ENCODE measurements at places on chromosomes 1 and 21. TPM values are rescaled to one million over a fixed set of nuclear protein-coding genes. Genes with fewer than 3 reads are reported as not detected.
A peak's percentile ranks its signal among the peaks of the same experiment; 100 is the strongest.

GRCh38 chr1:245683676-245684075, 528.9 kb downstream of the KIF26B start:
- no peak for DNase-seq

DNA sequence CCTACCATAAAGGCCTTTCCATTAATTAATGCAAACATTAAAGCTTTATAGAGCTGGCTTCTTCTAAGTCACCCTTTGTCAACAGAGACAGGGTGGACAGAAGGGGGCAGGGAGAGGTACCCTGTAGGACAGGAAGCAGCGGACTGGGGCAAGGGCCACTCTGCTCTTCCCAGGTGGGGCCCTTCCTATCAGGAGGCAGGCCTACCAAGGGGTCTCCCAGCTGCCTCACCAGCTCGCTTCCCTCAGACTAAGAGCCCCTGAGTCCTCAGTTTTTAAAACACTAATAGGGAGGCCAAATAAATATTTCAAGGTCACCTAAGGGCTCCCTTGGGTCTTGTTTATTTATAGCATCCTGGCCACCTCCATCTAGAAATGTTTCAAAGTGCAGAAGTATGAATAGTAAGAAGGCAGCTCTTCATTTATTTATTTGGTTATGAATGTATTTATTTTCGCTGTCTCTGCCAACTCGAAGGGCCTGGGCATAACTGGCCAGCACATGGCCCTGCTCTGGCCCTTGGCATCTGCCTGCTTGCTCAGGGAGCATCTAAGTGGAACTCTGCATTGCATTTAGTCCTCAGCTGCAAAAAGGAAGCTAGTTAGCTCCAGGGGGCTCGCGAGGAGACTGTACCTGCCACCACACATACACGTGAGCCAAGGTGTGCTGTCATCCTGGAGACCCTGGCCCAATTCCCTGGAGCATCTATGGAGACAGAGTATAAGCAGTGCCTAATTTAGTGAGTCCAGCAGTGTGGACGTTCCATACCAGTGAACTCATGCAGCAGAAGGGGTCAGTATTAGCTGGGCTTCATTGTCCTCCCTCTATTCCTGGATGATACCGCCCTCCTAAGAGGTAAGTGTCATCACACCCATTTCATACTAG, 395.1 kb upstream of the VAMP3 start:
- DNase-seq: no peak

DNA sequence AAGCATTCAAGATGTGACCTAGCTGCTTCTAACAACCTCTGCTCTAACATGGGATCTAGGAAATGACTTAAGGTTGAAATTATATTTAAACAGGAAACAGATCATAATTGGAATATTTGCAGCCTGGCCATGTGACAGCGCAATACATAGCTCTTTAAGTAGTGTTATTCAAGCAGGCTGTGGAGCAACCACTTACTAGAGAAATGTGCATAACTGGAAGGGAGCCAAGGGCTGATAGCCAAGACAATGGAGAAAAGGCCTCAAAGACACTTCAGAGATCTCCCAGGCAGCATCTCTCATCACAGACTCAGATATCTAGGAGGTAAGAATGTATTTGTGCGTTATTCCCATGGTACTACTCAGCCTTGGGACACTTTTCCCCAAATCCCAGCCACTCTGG, 823.0 kb upstream of the PRMT6 start:
- DNase-seq: no peak

GRCh38 chr1:156212833-156213643, at the start of gene PMF1:
PMF1 (plus strand) TSS chr1:156213007; CDS start chr1:156213016, 9 bp downstream.
- peak; percentile 94 for DNase-seq

DNA sequence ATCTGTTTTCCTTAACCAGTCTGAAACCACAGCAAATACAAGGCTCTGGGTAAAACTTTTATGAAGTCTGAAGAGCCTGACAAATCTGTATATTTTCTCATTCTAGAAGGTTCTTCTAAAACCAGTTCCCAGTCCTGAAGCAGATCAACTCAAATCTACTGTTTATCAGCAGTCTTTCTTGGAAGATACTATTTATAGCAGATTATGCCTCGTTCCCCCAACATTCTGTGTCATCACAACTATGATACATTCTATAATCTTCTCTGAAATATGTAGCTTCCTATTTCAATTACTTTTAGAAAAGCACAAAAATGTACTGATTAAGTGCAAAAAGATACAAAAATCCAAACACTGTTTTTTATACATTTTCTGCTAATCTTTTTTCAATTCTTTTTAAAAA, 67.5 kb downstream of the NIBAN1 start:
- DNase-seq: peak; percentile 51

GRCh38 chr1:214493126-214493796, 58.1 kb downstream of the PTPN14 start:
- peak; percentile 53 for DNase-seq

The CHTOP gene
- 26.8 TPM for total RNA-seq

- peak; percentile 50 for DNase-seq
Observed at GRCh38 chr1:17802164-17802563, 47.0 kb downstream of the ACTL8 start.

DNA sequence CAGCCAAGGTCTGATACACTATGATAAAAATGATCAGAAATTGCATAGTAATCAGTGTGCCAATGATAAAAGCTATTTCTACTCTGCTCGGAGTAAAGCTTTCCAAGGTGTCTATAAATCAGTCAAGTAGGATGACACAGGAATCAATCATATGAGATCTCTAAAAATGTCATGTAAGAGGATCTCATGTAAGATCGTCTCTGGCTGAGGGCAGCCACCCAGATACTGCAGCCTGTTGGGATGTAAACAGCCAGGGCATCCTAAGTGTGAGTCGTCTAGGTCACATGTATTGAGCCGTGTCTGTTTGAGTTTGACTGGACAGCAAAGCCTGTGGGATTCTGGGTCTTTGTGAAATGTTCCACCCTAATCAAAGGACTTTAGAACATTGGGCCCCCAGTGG, 2.8 kb upstream of the TEX35 start:
- DNase-seq: no peak

- peak; percentile 66 for DNase-seq
Observed at GRCh38 chr1:226061841-226062557, 517 bp upstream of the H3-3A start.

- DNase-seq: peak; percentile 39
Observed at GRCh38 chr1:9842073-9842711, 18.4 kb upstream of the CLSTN1 start.

GRCh38 chr1:225847610-225848009, 34.6 kb downstream of the TMEM63A start:
- DNase-seq: no peak

- DNase-seq: no peak
Observed at GRCh38 chr1:211910913-211911485, 80.4 kb upstream of the LPGAT1 start.

The NUP210L gene
- total RNA-seq: 0.09 TPM

GRCh38 chr1:161324020-161324419, 9.8 kb downstream of the SDHC start:
- no peak for DNase-seq

GRCh38 chr1:240619906-240620621, 8.1 kb upstream of the GREM2 start:
- DNase-seq: no peak

DNA sequence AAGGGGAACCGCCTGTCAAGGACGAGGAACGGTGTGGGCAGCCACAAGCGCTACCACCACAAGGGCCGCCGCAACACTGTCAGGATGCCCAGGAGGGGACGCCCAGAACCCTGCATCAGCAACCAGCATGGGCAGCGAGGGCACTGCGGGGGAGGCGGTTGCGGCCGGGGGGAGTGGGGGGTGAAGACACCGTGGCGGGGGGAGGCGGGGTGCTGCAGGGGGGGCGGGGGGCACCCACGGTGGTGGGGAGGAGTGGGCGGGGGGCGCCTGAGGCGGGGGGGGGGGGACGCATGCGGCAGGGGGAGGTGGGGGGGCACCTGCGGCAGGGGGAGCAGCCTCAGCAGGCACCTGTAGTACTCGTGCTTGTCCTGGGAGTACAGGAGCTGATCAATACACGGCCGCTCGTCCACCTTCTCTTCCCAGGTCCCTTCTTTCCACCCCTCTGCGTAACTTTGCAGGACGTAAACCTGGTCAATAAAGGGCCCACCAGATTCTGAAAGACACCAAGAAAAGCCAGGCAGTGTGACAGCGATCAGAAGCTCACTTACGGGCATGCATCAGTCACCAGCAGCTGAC, 4.6 kb downstream of the POFUT2 start:
- no peak for DNase-seq

- no peak for DNase-seq
Observed at GRCh38 chr1:204304067-204304466, 55.7 kb downstream of the PLEKHA6 start.

- no peak for DNase-seq
Observed at GRCh38 chr1:156999596-157000320, 45.8 kb downstream of the ARHGEF11 start.

GRCh38 chr1:47709019-47709871, 271.4 kb downstream of the FOXD2 start:
- no peak for DNase-seq

DNA sequence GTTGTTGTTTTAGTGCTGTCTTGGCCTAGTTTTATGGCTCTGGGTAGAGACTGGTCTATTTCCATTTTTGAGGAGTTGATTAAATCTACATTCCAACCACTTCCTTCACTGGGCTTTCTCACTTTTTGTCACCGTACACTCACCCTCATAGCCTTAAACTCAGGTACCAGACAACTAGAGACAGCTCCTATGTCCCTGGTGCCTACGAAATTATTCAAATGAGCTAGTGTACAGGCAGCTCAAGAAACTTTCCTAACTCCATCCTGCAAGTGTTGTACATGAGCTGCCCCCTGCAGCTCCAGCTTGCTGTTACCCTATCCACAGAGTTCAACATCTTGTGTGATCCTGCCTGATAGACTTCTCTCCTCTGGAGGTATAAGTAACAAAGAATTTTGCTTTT, 704.8 kb upstream of the RGS18 start:
- DNase-seq: no peak

DNA sequence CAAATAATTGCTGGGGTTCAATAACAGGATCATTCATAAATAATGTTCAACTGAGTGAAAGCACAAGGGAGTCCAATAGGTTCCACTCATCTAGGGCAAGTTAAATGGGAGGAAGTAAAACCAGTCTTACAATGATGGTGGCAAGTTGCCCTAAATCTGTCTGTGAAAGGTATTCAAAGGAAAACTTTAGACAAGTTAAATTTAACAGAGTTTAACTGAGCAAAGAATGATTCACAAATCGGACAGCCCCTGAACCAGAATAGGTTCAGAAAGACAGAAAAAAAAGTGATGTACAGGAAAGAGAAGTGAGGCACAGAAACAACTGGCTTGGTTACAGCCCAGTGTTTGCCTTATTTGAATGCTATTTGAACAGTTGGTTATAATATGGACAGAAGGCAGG, 183.5 kb upstream of the ADGRL4 start:
- peak; percentile 74 for DNase-seq

GRCh38 chr1:53618500-53619366, 120.2 kb downstream of the GLIS1 start:
- no peak for DNase-seq

The NTRK1 gene
- total RNA-seq: 0.09 TPM

GRCh38 chr21:43351501-43352153, 75.3 kb downstream of the SIK1 start:
- DNase-seq: no peak

DNA sequence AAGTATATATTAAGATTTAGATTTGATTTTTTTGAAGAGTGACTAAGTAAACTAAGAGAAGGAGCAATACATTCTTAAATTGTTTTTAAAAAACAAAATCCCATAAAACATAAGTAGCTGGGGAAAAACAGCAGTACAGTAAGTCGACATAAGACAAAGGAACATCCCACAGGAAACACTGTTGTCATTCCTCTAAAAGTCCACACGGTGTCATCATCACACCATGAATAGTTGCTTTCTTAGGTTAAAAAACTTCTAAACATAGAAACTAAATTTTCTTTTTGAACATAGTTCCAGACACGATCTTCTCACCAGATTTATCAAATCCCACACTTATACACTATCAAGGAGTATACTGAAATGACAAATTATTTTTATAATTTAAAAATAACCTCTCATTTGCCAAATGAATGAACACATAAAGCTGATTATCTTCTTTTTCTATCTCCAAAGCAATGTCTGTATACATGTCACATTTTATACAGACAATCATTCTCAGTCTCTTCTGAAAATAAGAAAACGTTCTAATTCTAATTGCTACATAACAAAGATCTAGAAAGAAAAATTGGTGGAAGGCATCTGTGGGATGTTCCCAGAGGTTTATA, 15.8 kb downstream of the ODF2L start:
- DNase-seq: peak; percentile 94

GRCh38 chr1:205812271-205812877, 624 bp downstream of the SLC41A1 start:
- DNase-seq: peak; percentile 21

DNA sequence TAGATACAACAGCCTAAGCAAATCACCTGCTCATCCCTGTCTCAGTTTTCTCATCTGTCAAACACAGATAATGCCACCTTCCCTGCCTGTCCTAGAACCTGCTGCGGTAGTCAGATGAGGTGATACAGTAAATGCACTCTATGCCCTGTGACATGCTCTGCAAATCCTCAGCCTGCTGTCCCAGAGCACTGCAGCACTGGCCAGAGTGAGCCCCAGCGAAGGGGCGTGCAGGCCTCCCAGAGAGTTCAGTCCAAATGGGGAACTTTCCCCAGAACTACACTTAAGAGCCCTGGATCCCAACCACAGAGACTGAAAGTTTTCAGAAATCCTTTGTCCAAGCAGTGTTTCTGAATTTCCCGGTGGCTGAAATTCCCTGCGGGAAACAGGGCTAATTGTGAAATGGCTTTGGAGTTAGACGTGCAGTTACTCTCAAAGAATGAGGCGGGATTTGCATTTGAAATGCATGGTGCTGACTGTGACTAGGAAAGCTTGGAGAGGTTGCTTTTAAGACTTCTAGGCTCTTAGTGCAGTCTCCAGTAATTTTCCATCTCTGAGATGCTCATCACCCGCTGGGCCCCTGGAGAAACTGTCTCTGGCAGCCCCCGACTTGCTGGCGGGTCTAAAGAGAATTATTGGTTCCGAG, 206.5 kb upstream of the AJAP1 start:
- no peak for DNase-seq

The PRCC gene
- 28.3 TPM for total RNA-seq

The RGS1 gene
- total RNA-seq: not detected

GRCh38 chr1:244050014-244050834, 859 bp upstream of the ZBTB18 start:
- DNase-seq: no peak

GRCh38 chr1:218743861-218744505, 398.8 kb downstream of the TGFB2 start:
- DNase-seq: no peak

DNA sequence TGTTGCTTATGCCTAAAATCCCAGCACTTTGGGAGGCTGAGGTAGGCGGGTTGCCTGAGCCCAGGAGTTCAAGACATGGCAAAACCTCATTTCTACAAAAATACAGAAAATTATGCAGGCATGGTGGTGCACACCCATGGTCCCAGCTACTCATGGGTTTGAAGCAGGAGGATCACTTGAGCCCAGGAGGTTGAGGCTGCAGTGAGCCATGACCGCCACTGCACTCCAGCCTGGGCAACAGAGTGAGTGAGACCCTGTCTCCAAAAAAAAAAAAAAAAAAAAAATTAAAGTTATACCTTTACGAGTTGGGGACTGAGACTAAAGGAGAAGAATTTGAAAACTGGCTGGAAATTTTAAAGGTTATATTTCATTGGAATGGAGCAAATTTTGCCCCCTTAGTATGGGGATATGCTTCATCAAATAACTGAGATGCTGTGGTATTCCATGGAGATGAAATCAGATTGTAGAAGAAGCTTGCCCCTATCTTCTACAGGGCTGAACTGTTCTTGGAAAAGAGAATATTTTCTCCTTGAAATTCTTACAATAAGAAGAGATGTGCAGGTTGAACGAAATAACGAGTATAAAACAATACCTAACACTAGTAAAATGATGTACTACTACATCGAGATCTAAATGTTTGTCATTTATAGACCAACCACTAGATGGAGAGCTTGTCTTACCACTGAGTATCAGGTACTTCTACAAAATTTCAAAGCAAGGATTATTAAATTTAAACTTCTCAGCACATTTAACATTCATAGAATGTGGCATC, 34.9 kb upstream of the SCYL3 start:
- DNase-seq: peak; percentile 80

Data from fibroblast of the aortic adventitia (primary cell).